ENCODE measurements at places on chromosomes 7 and 10.

DNA sequence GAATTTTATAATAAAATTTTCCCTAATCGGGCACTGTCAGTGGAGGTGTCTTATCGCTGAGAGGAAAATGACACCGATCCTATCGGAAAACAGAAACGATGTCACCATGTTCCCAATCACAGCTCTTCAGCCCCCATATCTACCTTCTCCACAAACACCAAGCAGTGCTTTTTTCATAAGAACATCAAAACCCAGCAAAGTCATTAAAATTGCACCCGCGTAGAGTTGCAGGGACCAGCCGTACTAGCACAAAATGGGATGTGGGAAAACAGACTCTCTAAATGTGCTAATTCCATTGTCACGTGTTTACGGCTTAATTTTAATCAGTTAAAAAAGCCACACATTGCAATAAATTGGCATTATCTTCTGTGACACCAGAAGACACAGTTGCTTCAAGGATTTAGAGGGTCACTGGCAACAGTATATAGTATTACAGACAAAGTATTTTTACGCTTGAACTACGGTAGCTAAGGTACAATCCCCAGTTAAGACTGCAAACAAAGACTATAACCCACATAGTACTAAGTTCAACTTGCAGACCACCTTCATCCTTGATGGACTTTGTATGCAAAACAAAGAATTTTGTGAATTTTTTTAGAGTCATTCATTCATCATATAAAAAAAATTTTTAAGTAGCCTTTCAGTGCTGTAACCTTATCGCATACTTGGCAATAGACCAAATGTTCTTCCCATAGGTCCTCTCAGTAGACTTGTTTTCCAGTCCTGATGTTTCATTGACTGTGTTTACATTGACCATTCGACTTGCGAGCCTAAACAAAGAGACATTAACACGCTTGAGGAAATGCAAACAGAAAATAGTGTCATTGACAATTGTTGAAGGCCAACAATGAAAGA is 116.0 kb downstream of the VTI1A start:
- DNase-seq, result no peak

GRCh38 chr7:26584326-26584725 is 280.1 kb downstream of the SKAP2 start:
- DNase-seq, result no peak

- DNase-seq, result no peak
Observed at GRCh38 chr10:78341953-78342614, 308.4 kb downstream of the RPS24 start.

GRCh38 chr7:149719050-149719899 is 54.1 kb downstream of the ZNF467 start:
- DNase-seq, result no peak

GRCh38 chr7:103915680-103916357 is 73.6 kb downstream of the RELN start:
- DNase-seq, result no peak

All from NCI-H446 treated with DMSO at 0.1 percent for 48 hours (cell line).